ENCODE measurements at places on chromosomes 4 and X.

DNA sequence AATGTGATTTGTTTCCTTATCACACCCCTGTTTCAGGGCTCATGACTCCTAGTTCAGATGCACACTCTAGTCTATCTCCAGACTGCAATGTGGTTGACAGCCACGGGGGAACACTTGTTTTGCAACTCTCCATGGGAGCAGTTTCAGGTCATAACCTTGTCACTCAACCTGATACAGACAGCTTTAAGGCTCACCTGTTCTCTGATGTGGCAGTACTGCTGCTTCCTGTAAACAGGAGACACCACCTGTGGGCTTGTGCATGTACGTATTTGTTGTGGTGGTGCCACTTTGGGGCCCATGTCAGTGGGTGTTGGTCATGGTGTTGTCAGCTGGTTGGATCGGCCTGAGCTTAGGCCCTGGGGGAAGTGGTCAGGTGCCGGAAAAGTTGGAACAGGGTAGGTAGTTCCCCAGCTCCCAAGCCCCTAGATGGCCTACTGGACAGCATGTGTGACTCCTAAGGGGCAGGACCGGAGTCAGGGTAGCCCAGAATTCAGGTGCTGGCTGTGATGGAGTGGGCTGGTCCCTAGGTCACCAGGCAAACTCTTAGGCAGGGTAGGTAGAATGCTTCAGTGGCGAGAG, 46.2 kb downstream of the FAM9B start:
- no peak for DNase-seq

DNA sequence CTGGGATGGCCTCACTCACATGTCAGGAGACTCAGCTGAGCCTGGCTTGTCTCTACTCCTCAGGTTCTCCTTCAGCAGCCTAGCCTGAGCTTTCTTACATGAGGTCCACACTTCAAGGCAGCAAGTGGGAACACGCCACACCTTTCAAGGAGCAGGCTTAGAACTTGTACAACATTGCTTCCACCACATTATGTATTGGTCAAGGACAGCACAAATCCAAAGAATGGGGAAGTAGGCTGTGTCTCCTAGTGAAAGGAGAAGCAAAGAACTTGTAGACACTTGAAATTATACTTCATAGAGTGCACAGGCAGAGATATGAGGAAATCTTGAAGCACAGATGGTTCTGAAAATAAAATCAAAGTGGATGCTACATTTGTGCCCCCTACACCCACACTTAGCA, 120.9 kb upstream of the NOCT start:
- DNase-seq, result no peak

DNA sequence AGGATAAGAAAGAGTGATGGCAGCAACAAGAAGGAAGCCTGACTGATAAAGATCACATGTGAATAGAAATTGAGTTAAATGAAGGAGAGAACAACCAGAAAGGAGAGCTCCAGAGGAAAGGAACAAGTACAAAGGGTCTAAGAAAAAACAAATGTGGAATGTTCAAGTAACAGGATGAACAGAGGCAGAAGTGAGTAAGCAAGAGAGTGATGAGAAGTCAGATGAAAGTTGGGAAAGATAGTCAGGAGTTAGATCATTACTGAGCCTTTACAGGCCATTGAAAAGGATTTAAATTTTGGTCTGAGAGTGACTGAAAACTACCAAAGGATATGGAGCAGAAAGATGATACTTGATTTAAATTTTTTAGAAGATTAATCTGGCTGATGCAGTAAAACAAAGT, 38.1 kb downstream of the NFXL1 start:
- DNase-seq, result no peak

GRCh38 chr4:151217326-151217725, 59.6 kb upstream of the PRSS48 start:
- DNase-seq, result no peak

GRCh38 chr4:13548984-13549546, 4.8 kb upstream of the NKX3-2 start:
- peak; percentile 67 for DNase-seq

Data from GM12864 (cell line).